ENCODE measurements at places on chromosomes 4 and X.

DNA sequence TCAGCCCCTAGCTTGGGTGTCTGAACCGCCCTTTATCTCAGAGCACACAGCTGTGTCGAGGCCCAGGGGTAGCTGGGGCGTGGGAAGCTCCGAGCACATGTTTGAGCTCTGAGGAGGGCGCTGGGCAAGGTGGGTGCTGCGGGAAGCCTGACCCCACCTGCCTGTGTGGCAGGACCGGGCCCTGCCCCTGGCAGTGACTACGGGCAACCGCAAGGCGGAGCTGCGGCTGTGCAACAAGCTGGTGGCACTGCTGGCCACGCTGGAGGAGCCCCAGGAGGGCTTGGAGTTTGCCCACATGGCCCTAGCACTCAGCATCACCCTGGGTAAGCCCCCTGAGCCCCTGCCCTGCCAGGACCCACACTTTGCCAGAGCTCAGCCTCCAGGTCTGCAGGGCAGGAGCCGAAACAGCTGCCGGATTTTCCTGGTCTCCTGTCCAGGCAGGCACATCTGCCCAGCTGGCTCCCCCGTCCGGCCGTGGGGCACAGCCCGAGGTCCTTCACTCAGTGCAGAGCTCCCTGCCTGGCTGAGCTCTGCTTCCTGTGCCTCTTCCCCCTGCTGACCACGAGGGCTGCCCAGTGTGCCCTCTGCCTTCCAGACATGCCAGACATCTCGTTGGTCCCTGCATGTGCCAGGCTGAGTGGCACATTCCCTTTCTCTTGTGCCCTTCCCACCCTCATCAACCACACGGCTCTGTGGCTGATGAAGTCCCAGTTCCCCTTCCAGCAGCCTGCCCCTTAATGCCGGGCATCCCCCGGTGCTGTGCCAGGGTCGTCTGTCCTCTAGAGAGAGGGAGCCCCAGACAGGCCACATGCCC, 33.2 kb upstream of the HTRA3 start:
- DNase-seq = no peak

DNA sequence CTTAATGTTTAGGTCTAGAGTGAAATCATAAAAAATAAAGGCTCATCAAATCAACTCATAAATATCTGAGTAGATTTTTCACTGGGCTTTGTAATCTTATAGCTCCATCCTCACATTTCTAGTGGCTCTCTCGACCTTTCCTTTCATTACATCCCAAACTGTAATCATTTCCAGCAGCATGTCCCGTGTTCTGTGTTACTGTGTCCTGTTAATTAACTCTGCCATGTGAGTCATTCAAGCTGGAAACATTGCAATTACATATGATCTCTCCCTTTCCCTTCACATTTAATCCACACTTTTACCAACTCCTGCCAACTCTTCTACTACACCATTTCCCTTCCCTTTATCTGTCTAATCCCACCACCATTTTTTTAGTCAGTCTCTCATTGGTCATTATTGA, 75.5 kb downstream of the UGT8 start:
- no peak for DNase-seq

- peak; percentile 55 for DNase-seq
These were observed at the start of gene CXXC4 for GRCh38 chr4:104494822-104495559. TSS of gene CXXC4 (minus strand) at chr4:104494894. CDS start at chr4:104491802, 3,092 bp downstream.

DNA sequence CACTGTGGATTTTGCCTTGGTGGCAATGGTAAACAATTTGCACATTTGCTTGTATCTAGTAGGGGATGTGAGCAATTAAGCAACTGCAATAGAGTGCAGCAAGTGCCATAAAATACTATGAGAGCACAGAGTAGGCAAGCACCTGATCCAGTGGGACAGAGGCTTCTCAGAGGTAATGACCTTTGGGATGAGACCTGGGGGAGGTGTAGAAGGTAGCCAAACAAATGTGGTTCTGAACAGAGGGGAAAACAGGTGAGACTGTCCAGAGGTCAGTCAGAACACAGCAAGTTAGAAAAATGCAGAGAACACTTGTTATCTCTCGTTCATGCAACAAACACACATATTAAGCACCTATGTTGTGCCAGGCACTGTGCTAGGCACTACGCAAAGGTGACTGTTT, 21.4 kb upstream of the ANK2 start:
- DNase-seq = no peak

GRCh38 chr4:104752337-104752736, 257.6 kb upstream of the CXXC4 start:
- DNase-seq = no peak

GRCh38 chr4:169582203-169582602, 30.2 kb downstream of the NEK1 start:
- DNase-seq = no peak

DNA sequence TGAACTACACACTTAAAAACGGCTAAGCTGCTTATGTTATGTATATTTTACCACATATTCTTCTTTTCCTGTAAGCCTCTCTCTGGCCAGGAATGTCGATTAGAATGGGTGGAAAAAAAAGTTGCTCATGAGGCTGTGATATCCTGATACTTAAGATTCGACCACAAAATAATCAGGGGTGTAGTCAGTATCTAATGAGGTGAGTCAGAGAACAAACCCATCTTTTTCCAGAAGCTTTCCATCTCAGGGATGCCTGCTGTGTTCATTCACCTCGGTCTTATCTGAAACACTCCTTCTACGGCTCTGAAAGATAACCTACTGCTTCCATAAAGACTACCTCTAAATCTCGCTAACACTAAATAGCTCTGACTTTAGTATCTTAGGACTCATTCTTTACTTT, 142.7 kb upstream of the MAP3K15 start:
- DNase-seq = peak; percentile 37

DNA sequence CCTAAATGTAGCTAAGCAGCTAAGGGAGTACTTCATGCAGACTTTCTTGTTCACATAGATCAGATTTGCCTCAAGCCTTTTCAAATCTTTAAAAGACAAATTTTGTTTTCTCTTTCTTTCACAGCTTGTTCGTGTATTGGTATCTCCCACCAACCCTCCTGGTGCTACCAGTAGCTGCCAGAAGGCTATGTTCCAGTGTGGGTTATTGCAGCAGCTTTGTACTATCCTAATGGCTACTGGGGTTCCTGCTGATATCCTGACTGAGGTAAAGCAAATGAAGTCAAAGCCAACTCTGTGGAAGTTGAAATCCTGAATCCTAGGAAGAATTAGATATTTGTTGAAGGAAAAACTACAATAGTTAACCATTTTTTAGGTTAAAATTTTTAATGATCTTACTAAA, 62.6 kb downstream of the USO1 start:
- no peak for DNase-seq

GRCh38 chrX:98141466-98141865, 1257.8 kb downstream of the RPA4 start:
- no peak for DNase-seq

Measured in fibroblast of skin of scalp (primary cell).